Stimulated activated CD8-positive, alpha-beta memory T cell treated with anti-CD3 and anti-CD28 coated beads, Interleukin-4, amount 100 ng/mL, for 4 hours (primary cell): ENCODE measurements at places on chromosomes 1 and 21.
A peak's percentile ranks its signal among the peaks of the same experiment; 100 is the strongest.

DNA sequence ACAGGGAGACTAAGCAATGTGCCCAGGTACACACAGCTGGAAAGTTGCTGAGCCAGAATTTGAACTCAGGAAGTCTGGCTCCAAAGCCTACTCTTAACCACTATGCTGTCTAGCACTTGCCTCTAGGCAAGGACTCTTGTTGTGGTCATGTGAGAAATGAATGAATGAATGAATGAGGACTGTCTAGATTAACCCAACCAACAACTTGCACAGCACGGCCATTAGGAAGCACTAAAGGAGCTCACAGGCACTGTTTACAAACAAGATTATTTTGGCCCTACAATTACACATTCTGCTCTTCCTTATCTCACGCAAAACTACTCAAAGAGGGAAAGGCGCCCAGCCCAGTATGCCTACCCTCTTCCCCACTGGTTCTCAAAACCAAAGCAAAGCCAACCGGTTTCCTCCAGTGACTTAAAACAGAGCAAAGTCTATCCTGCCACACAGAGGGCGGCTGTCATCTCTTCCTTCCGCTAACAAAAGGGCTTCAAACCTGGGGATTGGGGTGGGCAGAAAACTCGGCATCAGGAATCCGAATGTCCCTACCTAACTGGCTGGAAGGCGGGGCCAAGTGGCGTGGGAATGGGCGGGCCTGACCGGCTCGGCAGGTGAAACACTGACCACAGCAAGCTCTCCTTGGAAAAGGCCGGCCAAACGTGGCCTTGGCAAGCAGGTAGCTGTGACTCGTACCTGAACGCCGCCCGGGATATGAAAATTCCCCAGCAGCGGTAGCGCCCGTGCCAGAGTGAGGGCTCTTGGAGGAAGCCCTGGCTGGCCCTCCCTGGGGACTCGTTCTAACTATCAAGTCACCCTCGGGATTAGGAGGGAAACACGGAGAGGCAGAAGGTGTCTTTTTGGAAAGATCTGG lies 948 bp downstream of the STK40 start:
- DNase-seq = no peak

DNA sequence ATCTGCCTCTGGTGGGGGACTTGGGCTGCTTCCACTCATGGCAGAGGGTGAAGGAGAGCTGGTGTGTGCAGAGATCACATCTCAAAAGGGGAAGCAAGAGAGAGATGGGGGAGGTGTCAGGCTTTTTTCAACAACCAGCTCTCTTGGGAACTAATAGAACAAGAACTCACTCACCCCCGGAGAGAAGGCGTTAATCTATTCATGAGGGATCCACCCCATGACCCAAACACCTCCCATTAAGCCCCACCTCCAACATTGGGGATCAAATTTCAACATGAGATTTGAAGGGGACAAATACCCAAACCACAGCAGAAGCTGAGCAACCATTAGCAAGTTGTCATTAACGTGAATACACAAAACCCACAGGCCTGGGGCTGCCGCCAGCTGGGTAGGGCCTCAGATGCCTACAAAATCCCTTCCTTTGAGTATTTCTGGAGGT lies 12.0 kb upstream of the VWA5B1 start:
- no peak for DNase-seq

DNA sequence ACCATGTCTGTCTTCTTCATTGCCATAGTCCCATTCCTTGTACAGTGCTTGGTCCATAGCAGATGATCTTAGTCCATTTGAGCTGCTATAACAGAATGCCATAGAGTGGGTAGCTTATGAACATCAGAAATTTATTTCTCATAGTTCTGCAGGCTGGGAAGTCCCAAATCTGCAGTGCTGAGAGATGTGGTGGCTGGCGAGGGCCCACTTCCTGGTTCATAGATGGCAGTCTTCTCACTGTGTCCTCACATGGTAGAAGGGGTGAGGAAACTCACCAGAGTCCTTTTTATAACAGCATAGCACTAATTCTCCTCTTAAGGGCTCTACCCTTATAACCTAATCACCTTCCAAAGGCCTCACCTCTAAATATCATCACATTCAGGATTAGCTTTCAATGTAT lies 23.1 kb upstream of the RAP1A start:
- DNase-seq = peak; percentile 47

DNA sequence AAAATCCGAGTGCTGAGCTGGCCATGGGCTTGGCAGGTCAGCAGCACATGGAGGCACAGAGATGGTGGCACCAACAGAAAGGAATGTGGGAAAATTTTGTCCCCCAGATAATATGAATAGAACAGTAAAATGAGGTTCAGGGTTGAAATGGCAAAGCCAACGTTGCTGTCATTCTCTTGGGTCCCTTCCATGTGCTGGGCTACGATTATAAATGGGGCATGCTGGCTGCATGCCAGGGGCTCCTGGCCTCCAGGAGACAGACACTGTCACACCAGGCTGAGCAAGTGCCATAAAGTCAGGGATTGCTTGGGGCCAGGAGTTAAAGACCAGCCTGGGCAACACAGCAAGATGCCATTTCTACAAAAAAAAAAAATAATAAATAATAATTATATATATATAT lies 77.1 kb downstream of the TOMM20 start:
- DNase-seq = no peak

DNA sequence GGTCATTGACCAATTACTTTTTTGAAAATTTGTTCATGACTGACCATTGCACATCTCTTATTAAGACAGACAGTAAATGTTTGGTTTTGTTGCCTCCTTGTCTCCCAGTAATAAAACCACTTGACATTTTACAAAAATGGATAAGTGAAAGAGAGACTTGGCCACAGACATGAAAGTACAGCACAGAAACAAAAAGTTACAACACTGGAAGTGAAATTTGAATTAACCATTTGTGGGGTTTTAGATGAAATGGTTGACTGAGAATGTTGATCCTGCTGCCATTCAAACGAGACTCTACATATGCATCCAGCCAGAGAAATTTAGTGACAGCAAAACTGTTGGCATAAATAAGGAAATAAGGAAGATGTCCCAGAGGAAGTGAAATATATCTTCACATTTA lies 79.3 kb upstream of the B3GALT2 start:
- DNase-seq = no peak

DNA sequence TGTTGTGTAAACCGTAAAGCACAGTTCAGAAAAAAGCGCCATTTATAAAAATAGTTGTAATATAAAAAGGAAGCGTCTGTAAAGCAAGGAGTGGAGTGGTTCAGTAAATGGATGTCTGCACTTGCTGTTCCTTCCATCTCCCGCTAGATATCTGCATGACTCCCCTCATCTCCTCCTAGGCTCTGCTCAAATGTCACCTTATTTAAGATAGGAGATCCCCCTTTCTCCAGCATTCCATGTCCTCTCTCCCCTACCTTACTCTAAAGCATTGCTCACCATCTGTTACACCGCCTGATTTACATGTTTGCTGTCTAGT lies 745 bp downstream of the MUL1 start:
- DNase-seq = no peak

DNA sequence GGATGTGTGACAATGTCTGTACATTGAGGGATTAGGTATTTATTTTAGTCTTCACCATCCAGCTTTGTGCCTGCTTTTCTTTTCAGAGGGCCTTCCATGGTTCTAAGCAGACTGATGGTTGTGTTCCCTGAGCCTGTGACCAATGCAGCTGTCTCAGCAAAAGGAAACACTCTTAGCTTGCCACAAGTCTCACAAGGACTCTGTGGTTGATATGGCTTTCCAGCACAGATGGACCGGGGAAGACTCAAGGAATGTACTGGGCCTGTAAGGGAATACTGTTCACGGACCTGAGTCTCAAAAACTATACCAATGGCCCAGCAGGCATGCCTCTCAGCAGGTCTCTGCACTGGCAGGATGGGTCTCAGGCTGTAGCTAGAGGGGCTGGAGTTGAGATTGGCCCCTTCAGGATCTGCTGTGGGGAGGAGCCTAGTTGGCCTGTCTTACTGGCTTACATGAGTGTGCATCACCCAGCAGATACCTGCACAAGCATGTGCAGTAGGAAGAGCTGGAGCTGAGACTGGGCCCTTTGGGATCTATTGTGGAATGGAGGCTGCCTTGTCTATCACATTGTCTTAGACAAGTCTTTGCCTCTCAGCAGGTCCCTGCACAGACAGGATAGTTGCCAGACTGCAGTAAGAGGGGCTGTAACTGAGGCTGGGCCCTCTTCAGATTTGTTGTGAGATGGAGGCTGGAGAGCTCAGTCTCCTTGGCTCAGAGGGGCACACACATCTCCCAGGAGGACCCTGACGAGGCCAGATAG lies 52.0 kb upstream of the PDC start:
- no peak for DNase-seq

GRCh38 chr1:91891454-91891853 lies 5.5 kb upstream of the TGFBR3 start:
- DNase-seq = no peak

DNA sequence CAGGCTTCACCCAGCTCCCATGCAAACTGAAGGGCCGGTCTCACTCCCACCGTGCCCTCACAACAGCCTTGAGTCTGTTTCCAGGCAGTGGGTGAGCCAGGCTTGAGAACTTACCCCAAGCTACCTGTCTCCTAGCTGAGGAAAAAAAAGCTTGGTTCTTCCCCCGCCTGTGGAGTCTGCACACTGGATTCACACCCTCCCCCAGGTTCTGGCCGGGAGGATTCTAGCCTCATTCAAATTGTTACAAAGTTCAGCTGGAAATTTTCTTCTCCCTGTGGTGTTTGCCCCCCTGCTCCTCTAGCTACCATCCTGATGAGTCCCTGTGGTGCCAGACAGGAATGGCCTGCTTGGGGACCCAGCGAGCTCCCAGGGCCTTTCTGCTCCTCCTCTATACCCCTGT lies 471.7 kb downstream of the AGBL4 start:
- DNase-seq = no peak

- no peak for DNase-seq
These were observed 65.9 kb downstream of the LPGAT1 start for GRCh38 chr1:211764701-211765100.

- DNase-seq = no peak
These were observed 279.8 kb upstream of the VAMP3 start for GRCh38 chr1:7491109-7491817.

- DNase-seq = no peak
These were observed 26.1 kb downstream of the ARMH1 start for GRCh38 chr1:44700573-44700972.

- DNase-seq = no peak
These were observed 101.7 kb upstream of the ETV3 start for GRCh38 chr1:157239936-157240335.

DNA sequence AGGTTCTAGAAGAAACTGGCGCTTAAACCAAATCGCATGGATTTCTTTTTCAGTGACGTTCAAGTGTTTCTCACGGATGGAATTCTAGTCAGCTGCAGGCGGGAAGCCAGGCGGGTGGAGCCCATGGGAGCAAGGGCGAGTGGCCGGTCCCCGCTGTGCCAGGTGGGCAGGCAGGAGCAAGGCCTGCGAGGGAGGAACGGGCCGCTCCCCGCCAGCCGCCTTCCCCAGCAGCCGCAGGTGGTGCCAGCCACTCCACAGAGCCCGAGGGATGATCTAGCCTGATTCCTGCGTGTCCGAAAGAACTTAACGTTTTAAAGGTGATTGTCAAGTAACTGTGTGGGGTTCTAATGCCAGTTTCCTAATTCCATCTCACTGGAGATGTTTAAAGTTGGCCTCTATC lies 9.1 kb downstream of the PEX10 start:
- no peak for DNase-seq

DNA sequence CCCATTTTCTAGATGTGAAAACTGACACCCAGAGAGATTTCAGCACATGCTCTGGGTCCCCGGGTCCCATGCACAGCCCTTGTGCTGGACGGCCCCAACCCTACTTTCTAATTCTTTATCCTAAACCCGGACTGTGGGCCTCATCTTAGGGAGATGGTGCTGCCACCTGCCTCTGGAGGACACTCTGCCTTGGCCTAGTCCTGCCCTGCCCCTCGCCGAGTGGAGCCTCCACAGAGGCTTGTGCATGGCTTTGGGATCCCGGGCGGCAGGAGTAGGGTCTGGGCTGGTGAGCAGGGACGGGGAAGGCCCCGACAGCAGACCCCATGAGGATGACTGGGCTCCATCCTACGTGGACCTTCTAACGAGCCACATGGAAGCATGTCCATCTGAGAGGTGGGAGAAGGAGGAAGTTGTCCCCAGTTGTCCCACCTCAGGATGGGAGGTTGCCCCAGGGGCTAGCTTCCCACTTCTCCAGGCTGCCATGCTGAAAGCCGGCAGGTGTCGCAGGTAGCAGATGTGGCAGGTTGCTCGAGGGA lies 12.4 kb downstream of the MX2 start:
- DNase-seq = no peak

- DNase-seq = no peak
These were observed 112.1 kb downstream of the PCNX2 start for GRCh38 chr1:233183226-233184020.

DNA sequence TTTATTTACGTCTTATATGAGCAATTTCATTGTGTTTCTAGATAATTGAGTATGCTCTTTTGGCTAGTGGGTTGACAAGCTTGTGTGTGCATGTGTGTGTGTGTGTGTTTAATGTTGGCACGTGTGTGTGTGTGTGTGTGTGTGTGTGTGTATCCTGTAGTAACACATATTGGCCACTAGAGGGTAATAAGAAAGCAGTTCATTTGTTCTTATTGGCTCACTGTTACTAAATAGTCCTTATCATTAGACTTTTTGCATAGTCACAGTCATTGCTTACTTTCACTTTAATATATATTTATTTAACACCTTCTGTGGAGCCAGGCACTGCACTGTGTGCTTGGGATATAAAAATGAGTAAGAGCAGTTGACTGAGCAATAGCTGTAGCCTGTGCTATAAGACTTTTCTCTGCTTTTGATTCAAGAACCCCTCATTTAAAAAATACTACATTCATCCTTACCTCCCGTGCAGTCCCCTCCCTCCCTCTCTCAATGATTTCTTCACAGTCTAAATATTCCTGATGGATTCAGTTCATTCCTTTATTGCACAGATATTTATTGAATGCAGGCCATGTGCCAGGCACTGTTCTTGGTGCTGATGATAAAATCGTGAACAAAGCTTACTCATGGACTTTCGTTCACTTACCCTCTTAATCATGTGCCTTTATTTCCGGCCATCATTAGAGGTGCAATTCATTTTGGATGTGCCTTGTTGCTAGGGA lies 96.7 kb downstream of the DYRK1A start:
- no peak for DNase-seq

DNA sequence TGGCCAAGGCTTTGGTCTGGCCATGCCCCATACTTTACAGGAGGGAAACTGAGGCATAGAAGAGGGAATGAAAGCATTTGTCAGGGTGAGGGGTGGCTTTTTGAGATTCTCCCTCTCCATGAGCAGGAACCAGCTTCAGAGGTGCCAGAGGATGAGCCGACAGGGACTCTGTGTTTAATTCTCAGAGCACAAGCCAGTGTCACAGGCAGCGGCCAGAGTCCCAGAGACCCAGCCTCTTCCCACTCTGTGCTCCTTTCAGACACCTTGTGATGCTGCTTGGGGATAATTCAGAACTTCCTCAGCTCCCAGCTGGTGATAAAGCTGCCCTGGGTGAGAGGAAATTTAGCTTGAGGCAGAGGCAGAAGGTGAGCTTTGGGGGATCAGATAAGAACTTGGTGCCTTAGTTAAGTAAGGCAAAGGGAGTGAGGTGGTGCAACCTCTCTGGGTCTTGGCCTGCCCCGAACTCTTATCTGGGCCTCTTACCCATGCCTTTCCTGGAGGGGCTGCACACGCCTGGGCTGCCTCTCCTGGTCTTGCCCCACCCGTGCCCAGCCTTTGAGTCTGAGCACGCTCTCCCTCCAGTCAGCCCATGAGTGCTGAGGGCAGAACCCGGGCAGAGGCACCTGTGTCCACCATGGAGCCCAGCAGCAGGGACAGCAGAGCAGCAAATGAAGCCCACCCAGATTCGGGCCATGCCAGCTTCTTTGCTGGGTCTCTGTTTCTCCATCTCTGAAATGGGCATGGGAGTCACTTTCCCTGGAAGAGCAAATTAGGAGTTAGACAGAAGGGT lies 175.6 kb upstream of the C1orf174 start:
- no peak for DNase-seq

- DNase-seq = no peak
These were observed 883.4 kb upstream of the PRMT6 start for GRCh38 chr1:106173101-106173500.
